ENCODE measurements at places on chromosomes 5 and 9.

GRCh38 chr9:98658951-98659351 lies 49.8 kb downstream of the GABBR2 start:
- no peak for DNase-seq

DNA sequence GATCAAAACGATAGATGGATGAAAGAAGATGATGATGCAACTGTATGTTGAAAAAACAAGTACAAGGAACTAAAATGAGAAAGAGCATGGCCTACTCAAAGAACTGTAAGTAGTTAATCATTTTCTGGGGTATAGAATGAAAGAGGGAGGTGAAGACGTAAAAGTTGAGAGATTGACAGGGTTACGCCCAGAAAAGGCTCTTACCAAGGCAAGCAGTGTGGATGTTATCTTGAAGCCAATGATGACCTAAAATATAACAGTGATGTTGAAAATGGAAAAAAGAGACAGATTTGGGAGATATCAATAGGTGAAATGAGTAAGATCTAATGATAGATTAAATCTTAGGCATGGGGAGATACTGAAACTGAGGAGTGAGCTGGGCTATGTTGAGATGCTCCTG lies 80.4 kb upstream of the GNAQ start:
- DNase-seq: no peak

GRCh38 chr9:69919461-69920061 lies 98.9 kb downstream of the CFAP95 start:
- DNase-seq: no peak

GRCh38 chr9:130138171-130138653 lies 34.0 kb upstream of the NCS1 start:
- DNase-seq: no peak

- DNase-seq: no peak
These were observed 809 bp downstream of the MCCC2 start for GRCh38 chr5:71587766-71588532.

- DNase-seq: peak; percentile 5
These were observed 84.9 kb downstream of the TRPM3 start for GRCh38 chr9:71036501-71036900.

DNA sequence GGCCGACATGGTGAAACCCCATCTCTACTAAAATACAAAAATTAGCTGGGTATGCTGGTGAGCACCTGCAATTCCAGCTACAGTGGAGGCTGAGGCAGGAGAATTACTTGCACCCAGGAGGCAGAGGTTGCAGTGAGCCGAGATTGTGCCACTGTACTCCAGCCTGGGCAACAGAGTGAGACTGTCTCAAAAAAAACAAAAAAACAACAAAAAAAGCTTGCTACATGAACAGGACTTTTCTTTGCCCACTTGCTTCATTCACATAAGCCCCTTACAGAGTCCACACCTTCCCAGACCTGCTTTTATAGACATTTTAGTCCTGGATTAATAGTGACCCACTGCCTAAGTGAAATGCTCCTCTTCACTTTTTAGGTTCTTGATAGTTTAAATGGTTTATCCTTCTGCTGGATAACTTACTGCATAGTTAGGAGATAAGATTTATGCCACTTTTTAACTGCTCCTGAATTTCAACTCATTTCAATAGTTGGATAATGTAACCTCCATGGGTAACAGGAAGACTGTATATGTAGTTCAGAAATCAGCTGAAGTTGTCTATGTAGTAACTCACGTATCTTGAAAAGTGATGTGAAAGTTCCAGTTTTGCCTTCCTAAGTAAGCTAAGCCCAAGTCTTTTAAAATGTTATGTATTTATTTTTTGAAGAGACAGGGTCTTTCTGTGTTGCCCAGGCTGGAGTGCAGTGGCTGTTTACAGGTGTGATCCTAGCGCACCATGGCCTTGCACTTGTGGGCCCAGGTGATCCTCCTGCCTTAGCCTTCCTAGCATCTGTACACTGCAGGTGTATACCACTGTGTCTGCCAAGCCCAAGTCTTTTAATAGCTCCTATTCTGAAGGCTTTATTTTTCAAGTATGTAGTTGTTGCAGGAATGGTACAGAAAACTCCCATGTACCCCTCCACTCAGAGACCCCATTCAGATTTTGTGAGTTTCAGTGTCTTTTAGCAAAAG lies 19.7 kb downstream of the SUB1 start:
- DNase-seq: no peak
